ENCODE measurements at places on chromosomes 13 and 19.

DNA sequence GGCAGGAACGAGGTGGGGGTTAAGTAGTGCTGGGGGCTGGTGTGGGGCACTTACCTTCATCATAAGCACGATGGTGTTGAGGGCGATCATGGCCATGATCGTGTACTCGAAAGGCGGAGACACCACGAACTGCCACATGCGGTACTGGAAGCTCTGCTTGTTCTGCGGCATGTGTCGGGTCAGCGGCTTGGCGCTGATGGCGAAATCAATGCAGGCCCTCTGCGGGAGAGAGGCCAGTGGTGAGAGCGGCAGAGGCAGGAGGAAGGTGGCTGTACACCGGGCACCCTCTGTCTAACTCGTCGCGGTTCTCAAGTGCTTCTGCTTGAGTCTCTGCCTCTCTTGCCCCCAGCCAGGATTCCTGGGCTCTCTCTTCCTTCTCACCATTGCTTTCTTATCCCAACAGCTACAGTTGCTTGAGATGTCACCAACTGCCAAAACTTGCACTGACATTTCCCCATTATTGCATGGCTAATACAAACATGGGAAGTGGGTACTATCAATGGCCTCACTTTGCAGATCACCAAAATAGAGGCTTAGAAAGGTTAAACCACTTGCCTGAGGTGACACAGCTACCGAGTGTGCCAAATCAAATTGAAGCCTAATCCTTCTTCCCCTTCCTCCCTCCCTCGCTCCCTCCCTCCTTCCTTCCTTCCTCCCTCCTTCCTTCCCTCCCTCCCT lies 105.0 kb downstream of the IER2 start:
- DNase-seq = no peak

GRCh38 chr13:28805193-28805819 lies 14.8 kb upstream of the MTUS2 start:
- no peak for DNase-seq

GRCh38 chr19:46367426-46367825 lies 20.5 kb downstream of the PPP5C start:
- no peak for DNase-seq

GRCh38 chr13:101785858-101786257 lies 333.4 kb downstream of the ITGBL1 start:
- DNase-seq = peak; percentile 45

GRCh38 chr13:102729560-102730270 lies 34.9 kb upstream of the METTL21C start:
- DNase-seq = peak; percentile 35

- DNase-seq = no peak
Measured at GRCh38 chr13:21058361-21058760, 3.0 kb downstream of the LATS2 start.

DNA sequence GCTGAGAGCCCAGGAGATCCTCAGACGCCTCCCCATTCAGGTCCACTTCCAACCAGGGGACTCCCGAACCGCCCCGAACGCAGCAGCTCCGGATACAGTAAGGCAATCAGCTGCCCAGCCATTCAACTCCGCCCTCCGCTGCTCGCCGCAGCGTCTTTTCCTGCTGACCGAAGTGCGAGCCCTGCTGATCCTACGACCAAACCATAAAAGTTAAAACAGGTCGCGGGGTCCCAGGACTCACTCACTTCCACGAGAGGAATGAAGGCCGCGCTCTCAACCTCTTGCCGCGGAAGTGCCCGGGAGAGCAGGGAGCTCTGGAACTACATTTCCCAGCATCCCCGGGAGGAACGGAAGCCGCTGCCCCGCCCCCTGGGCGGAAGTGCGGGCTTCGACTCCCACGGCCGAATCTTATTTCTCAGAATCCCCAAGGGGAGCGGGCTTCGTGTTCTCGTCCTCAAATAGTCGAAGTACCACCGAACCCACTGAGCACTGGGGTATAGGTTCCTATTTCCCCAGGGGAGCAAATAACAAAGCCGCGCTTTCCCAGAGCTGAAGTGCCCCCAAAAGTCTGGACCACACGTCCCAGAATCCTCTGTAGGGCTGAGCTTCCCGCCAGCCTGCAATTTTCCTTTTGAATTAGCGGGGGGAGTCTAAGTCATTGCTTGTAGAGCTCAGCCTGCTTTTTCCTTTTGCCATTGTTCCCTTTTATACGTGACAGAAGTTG lies at the start of gene ZNF45:
ZNF45 (minus strand) TSS at position 298 of the 724 bp plus-strand sequence. CDS start 13,097 bp downstream, outside the sequence.
- DNase-seq = peak; percentile 97

DNA sequence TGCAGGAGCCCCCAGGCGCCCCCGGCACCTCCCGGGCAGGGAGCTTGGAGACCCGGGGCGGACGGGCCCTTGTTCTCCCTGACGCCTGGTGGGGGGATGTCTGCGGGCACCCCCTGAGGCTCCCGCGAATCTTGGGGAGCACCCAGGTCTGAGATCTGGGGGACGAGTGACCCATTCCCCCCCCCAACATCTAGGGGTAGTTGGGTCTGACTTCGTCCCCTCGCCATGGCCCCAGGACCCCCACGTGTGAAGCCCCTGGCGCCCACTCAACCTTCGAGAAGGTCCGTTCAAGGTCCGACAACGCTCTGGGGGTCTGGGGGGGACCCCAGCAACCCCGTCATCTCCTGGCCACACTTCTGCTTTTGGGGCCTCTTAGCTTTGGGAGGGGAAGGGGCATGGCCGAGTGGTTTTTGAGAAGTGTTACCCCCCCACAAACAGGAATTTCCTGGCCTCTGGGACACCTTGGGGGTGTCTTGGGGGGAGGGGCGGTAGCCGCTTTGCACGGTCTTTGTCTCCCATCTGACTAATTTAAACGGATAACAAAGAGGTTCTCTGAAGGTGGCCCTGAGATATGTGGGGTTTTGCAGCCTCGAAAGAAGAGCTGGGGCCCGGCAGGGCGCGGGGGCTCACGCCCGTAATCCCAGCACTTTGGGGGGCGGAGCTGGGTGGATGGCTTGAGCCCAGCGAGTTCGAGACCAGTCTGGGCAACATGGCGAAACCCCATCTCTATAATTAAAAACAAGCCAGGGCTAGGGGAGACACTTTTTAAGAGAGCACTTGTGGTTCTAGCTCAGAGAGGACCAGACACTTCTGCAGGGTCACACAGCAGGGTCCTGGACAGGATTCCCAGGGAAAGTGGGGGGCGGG lies 608 bp downstream of the CNN2 start:
- DNase-seq = no peak

- peak; percentile 90 for DNase-seq
Measured at GRCh38 chr19:43784981-43785808, 4.4 kb upstream of the KCNN4 start.

- peak; percentile 17 for DNase-seq
Measured at GRCh38 chr13:97911311-97912138, 42.0 kb upstream of the IPO5 start.

- no peak for DNase-seq
Measured at GRCh38 chr13:63737418-63737817, 2321.8 kb upstream of the PCDH20 start.

- no peak for DNase-seq
Measured at GRCh38 chr19:56538761-56539263, at the start of gene ZFP28. ZFP28 (plus strand) TSS chr19:56538948; CDS start chr19:56539019, 71 bp downstream.

GRCh38 chr13:71830736-71831135 lies 36.3 kb downstream of the DACH1 start:
- DNase-seq = no peak

- DNase-seq = no peak
Measured at GRCh38 chr13:84662491-84662890, 780.2 kb upstream of the SLITRK1 start.

GRCh38 chr13:29583073-29583785 lies 12.3 kb downstream of the SLC7A1 start:
- DNase-seq = peak; percentile 4

DNA sequence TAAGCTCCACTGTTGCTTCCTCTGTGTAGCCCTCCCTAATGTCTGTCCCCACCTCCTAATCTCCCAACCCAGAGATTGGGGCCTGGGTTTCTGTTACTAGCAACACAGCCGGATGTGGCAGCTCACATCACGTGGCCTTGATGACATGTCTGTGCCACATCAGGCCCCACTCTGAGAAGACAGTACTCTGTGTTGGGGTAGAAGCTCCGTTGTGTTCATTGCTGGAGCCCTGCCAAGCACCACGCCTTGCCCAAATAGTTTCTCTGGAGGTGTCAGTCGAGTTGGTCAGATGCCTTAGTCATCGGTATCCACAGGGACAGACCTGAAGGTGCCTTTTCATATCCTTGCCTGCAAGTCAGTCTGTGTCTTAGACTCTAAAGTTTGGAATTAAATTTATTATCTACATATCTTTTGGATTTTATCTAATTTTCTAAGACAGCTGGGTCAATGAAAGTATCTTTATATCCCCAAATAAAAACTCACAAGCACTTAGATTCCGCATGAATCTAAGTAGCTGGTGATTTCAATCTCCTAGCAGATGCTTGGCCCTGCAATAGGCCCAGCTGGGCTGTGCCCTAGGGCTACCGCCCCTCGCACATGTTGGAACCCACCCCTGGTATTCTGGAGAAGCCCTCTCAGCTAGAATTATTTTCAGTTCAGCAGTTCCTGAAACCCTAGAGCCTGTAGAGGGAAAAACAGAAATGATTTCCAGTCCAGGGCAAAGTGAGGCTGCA lies 204.0 kb upstream of the TSHZ3 start:
- DNase-seq = peak; percentile 29

- no peak for DNase-seq
Measured at GRCh38 chr13:113369881-113370280, 6.0 kb upstream of the GRTP1 start.

DNA sequence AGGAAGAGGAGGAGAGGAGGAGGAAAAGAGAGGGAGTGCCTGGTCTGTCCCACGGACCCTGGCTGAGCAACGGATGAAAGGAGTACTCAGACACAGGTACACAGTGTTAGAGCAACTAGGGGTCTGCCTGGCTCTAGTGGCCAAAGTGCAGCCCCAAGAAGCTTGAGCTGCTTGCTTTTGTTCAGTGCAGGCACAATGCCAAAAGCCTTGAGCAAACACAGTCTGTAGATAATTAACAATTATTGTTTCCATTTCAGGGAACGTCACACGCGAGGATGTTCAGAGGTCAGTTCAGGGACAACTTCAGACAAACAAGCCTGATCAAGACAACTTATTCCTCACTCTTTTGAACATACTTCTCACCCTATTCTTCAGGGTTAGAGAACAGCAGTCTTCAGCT lies 32.2 kb upstream of the ZNF726 start:
- no peak for DNase-seq

- DNase-seq = no peak
Measured at GRCh38 chr13:29140277-29140676, 320.1 kb downstream of the MTUS2 start.

GRCh38 chr19:29527500-29528328 lies 1.9 kb downstream of the VSTM2B start:
- peak; percentile 44 for DNase-seq

DNA sequence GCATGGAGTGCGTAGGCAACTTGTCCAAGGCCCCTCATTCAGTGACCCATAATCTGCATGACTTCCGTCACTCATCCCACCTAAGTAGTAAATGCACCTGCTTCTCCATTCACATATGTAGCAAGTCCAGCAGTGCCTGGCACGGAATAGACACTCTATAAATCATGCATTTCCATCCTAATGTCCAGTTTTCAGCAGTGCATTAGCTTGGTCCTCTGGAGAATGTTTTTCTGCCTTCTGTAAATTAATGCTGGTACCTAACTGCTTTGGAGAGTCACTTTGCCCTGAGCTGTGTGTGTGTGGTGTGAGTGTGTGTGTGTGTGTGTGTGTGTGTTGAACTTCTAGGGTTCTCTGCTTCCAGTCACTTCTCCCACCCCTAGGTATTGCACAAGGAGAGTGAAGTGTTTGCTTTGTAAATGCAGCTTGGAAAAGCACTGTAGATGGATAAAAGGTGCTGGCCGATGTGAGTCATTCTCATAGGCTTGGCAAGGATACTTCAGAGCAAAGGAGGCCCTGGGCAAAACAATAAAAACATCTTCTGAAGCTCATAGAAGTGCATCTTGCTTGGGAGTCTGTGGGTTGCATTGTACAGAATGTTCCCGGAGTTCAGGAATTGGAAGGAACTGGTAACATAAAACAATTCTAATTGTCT lies 181.8 kb downstream of the KATNAL1 start:
- DNase-seq = peak; percentile 82

- no peak for DNase-seq
Measured at GRCh38 chr19:4581666-4582553, 22.4 kb upstream of the SEMA6B start.

DNA sequence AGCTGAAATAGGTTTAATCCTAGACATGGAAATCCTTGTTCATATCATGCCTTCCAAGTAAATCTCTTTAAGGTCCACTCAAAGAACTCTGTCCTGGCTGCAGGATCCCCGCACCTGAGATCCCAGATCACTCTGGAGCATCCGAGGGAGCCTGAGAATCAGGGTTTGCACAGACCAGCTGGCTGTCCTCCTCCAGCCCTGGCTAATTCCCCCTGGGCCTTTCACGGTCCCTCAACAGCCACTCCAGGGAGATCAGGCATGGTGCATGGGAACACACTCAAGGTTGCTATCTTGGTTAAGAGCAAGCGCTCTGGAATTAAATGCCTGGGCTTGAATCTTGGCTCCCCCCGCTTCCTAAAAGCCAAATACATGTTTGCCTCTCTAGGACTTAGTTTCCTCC lies 130.8 kb downstream of the IRS2 start:
- no peak for DNase-seq

- no peak for DNase-seq
Measured at GRCh38 chr19:19157808-19158207, 12.3 kb downstream of the MEF2B start.

- DNase-seq = peak; percentile 33
Measured at GRCh38 chr13:28058866-28059613, 41.3 kb downstream of the FLT3 start.

- DNase-seq = no peak
Measured at GRCh38 chr13:109910194-109910593, 123.8 kb upstream of the IRS2 start.

GRCh38 chr13:19567820-19568534 lies 6.6 kb upstream of the TPTE2 start:
- no peak for DNase-seq

GRCh38 chr13:77860507-77860981 lies 58.1 kb downstream of the EDNRB start:
- DNase-seq = no peak

- no peak for DNase-seq
Measured at GRCh38 chr19:50535672-50536187, 22.0 kb upstream of the ASPDH start.

DNA sequence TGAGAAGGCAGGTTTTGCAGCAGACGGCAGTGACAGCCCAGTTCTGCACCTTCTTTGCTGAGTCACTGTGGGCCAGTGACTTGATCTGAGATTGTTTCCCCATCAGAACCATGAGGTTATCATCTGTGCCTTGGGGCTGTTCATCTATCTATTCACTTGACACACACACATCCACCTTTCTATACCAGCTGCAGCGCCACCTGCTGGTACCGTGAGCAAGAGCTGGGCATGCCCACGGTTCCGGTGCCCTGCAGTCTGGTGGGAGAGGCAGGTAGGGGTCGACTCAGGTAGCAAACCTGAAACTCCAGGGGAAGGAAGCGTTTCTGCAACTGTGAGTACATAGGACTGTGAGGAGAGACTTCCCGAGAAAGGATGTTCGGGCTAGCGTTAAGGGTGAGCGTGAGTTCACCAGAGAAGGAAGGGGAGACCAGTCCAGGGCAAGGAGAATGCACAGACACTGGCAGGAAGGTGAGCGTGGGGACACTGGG lies 7.5 kb upstream of the LIN7B start:
- DNase-seq = peak; percentile 87

Measured in A549 (cell line).